ENCODE measurements at places on chromosomes 7 and 10. TPM values are rescaled to one million over a fixed set of nuclear protein-coding genes. Genes with fewer than 3 reads are reported as not detected.

- no peak for DNase-seq
These were observed 116.3 kb upstream of the DIP2C start for GRCh38 chr10:805620-806305.

DNA sequence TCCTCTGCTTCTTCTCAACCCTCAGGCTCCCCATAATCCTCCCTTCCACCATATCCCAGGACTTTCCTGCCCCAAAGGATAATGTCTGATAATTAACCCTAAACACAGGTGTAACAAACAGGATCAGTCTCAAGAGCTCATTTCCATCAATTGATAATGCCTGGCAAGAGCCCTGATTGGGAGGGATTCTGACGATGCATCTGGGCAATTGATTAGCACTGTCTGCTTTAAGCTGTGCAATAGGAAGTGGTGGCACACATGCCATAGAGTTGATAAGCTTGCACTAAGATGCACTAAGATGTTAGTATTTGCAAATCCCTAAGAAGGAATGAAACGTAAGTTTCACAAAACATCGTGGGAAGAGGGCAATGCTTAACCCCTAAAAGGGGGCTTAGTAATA is 27.4 kb upstream of the EGR2 start:
- no peak for DNase-seq

- DNase-seq = no peak
These were observed 1.2 kb downstream of the PARP12 start for GRCh38 chr7:140061607-140061930.

DNA sequence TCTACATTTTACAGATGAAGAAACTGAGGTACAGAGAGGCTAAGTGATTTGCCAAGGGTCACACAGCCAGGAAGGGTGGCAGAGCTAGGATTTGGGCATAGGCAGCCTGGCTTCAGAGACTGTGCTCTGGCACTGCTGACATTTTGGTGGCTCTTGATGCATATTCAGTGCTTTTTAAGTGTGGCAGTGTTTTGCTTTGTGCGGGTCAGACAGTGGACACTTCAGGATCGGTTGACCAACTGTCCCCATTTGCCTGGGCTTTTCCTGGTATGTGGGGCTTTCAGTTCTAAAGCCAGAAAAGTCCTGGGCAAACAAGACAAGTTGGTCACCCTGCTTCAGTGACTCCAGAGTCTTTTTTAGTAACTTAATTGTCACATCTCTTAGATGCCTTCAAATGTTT is 35.0 kb downstream of the SUFU start:
- no peak for DNase-seq

DNA sequence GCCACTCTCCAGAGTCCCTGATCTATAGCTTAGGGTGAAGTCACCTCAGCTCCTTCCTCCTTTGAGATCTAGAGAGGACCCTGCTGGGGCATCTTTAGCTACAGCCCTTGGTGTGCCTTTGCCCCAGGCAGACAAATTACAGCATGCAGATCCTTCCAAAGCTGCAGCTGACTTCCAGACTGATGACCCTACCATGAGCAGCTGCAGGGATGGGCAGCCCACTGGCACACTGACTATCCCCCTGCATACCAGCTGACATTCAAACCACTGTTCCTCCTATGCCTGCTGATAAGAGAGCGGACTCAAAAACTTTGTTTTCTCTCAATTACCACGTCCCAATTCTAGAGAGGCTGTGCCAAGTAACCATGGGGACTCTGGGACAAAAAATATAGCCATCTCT is 70.6 kb downstream of the COL13A1 start:
- peak; percentile 46 for DNase-seq

GRCh38 chr7:134811765-134812164 is 32.3 kb downstream of the CALD1 start:
- no peak for DNase-seq

DNA sequence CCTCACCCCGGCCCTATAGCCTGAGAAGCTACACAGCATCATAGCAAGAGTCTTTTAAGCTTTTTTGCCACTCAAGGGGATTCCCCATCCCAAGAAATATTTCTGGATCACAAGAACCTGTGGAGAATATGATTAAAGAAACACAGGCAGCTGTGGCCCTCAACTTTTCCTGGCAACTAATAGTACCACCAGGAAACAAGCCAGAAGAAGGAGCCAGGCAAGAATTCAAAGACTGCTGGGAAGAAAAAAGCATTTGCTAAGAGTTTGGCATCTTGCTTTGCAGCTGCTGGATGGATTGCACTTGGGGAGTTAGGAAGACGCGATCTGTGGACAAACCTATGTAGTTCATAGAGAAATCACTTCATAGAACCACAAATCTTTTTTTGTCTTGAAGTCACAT is 437.8 kb downstream of the PLXDC2 start:
- no peak for DNase-seq

- no peak for DNase-seq
These were observed 622.4 kb downstream of the NRG3 start for GRCh38 chr10:82497439-82497838.

- DNase-seq = no peak
These were observed 3.9 kb downstream of the SGMS1 start for GRCh38 chr10:50619882-50620281.

DNA sequence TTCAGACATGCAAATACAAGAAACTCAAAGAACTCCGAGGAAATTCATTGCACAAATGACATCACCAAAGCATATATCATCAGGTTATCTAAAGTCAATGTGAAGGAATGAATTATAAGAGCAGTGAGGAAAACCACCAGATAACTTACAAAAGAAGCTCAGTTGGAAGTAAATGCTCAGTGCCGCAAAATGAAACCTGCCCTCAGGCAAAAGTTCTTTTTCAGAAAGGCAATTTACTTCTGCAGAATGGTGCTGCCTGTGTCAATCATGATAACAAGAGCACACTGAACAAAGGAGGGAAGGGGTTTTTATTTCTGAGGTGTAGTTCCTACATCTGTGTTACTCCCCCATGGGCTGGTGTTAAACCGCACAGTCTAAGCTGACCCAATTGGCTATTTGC is 550.6 kb upstream of the SEMA3D start:
- DNase-seq = no peak

- DNase-seq = no peak
These were observed 252.6 kb upstream of the ZNF32 start for GRCh38 chr10:43901302-43901701.

DNA sequence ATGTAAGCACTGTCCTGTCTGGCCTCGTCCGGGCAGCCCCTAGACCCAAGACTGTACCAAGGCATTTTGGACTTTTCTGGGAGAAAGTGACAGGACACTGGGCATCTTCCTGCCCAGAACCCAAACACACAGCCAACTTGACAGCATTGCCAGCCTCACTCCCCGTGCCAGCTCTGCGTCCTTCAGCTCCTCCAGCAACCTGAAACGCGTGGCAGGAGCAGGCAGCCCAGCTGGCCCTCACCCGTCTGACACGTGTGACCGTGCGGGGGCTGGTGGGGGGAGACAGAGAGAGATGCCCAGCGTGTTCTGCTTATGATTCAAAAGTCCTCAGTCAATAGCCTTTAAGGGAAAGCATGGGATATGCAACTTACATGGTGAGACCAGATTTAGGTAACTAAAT is 50.3 kb upstream of the SLC29A3 start:
- no peak for DNase-seq

- no peak for DNase-seq
These were observed 9.4 kb upstream of the EPHB4 start for GRCh38 chr7:100836812-100837098.

- DNase-seq = peak; percentile 17
These were observed 82.2 kb downstream of the NOD1 start for GRCh38 chr7:30396389-30396788.

DNA sequence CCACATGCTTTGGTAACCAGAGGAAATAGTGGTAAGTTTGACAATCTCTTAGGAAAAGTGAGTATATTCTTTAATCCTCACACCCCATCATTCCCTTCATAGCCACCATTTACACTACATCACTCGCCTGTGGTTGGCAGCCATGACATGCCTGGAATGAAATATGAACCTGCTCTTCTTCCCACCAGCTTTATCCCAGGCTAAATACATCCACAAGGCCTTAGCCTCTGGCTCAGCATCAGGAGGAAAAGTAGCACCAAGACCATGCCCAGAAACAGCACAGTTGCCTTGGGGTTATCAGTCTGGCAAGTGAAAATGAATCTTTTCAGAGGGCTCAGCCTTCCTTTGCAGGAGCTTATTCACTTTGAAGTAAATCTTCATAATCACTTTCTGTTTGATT is 40.3 kb downstream of the SGCE start:
- no peak for DNase-seq

- DNase-seq = no peak
These were observed 37.2 kb downstream of the CUBN start for GRCh38 chr10:17092216-17092944.

DNA sequence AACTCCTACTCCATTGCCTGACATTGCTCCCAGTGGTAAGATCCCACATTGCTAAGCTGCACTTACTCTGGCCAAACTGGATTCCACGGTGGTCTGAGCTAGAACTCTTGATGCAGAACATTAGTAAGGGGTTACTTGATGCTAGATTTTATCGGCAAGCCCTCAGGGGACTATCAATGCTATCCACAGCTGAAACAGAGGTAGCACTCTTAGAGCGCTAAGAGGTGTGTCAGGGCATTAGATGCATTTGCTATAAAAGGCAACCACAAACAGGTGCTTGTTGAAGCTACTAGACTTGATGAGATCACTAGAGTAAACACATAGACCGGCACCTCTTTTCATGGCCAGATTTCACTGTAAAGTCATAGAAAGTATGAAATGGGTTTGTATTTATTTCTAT is 116.3 kb downstream of the MDFIC start:
- no peak for DNase-seq

- no peak for DNase-seq
These were observed 38.1 kb upstream of the SLC39A12 start for GRCh38 chr10:17913604-17914003.

DNA sequence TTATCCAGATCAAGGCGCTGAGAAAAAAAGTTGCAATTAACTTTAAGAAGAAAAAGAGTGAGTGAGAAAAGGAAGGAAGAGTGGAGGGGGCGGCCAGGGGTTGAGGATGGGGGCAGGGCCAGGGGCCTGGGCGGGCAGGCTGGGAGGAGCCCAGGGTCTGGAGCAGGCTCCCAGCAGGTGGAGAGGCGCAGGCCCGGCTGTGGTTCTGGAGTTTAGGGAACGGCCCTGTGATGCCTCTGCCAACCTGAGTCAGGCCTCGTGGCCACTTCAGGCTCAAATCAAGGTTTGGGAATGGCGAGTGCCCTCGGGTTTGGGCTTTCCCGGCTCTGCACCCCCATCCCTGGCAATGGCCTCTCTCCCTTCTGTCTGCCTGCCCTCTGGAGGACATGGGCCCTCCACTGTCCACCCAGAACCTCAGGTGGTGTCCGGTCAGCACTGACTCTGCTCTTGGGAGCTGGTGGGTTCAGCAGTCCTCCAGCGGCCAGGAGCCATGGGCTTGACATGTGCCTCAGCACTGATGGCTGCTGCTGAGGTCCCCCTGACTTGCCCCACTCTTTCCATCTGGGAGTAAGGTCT is 41.0 kb upstream of the EMX2 start:
- no peak for DNase-seq

- no peak for DNase-seq
These were observed 93.7 kb downstream of the CFAP58 start for GRCh38 chr10:104447331-104447730.

DNA sequence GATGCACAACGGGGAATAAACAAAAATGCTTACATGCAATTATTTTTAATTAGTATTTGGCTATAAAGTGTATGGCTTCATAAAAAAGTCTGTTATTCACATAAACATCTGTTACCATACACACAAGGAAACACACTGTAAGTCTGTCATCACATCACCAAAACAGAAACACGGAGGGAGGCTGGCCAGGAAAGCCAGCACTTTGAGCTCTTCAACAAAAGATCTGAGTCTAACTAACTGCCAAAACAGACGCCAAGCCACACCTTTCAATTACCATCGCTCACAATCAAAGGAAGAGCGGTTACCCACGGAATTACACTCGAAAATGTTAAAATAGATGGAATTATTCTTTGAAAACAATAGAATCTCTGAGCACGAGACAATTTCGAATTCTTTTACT is 49.2 kb upstream of the MGMT start:
- no peak for DNase-seq

GRCh38 chr7:34140066-34140465 is 234.7 kb downstream of the BMPER start:
- DNase-seq = no peak

GRCh38 chr7:2483494-2483893 is 7.3 kb upstream of the GRIFIN start:
- peak; percentile 87 for DNase-seq

DNA sequence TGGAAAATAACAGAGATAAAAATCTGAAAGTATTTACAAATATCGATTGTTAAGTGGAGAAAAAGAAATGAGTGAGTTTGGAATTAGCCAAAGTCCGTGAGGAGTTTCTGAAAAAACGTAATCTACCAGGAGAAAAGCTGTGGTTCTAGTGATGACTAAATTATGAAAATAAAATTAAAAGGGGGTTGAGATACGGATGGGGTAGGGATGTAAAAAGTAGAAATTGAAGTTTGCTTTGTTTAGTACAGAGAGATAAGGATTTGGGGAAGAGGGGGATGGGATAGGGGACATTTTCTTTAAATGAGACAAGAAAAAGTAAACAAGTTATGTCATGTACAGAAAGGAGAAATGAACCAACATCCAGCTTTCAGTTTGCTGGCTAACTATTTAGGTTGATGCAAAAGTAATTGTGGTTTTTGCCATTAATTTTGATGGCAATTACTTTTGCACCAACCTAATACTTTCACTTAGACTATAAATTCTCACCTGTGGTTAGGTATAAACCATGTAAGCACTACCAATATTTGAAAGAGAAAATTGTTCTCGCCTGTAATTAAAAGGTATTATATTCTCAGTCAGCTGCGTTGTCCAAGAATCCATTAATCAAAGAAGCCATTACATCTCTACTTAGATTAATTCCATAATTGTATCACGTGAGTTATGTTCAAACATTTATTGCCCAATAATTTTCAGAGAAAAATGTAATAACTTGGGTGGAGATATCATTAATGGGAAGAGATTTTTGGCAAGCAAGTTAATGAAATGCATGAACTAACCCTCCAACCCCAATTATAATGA is 143.0 kb upstream of the NRP1 start:
- no peak for DNase-seq

ELFN1 gene
- 0.05 TPM for polyA plus RNA-seq

HMX3 gene
- not detected for polyA plus RNA-seq

PRKAR2B gene
- 19.3 TPM for polyA plus RNA-seq

AGAP5 gene
- polyA plus RNA-seq = 3.8 TPM

TIMM23B gene
- polyA plus RNA-seq = 23.3 TPM

PLCE1 gene
- polyA plus RNA-seq = 1.2 TPM

VSTM4 gene
- polyA plus RNA-seq = 0.39 TPM

OR2A7 gene
- not detected for polyA plus RNA-seq

MAT1A gene
- polyA plus RNA-seq = 0.03 TPM

GRM3 gene
- polyA plus RNA-seq = not detected

GALNT17 gene
- not detected for polyA plus RNA-seq

Measured in SK-N-SH (cell line).